ENCODE measurements at places on chromosomes 4 and X.

- DNase-seq = no peak
Observed at GRCh38 chr4:151226004-151226932, 50.7 kb upstream of the PRSS48 start.

DNA sequence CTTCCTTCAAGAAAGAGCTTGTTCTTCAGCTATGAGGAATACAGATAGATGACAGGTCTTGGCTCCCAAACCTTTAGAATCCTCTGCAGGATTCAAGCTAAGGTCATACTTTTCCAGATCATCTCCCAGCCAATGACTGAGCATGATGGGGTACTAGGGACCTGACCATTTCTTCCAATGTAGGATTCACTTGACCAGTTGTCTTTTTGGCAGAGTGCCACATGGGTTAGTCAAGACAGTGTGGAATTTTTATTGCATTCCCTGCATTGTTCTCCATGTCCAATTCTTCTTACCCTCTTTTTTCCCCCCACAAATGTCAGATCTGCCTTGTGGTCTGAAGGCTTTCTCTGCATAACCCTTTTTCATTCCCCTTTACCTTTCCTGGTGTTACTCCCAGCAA lies 99.5 kb downstream of the CCSER1 start:
- no peak for DNase-seq

DNA sequence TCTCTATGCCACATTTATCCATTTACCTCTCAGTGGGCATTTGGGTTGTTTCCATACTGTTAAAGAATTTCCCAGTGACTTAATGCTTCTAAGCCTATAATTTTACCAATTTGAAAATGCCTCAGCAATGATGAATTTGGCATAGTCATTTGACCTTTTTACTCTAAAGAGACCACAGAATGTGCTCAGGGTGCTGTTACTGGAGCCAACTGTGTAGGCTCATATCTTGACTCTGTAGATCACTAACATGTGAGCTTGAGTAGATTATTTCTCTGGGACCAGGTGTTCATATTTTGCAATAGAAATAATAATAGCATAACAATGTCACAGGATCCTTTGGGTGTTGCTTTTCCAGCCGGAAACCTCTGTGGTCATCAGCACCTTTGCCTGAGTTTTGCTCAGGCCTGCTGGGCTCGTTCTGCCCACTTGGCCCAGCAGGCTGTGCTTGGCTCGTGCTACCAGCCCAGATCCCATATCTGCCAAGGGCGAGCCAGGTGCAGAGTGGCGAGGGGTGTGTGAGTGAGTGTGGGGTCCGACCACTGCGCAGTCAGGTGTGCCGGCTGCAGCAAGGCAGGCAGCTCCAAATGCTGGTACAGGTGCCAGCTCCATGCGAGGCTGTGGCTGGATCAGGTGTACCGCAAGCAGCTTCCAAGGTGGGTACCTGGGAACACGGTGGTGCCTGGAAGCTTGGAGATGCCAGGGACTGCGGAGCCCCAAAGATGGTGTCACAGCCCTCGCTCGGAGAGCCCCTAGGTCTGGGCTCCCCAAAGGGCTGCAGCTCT lies 70.6 kb upstream of the ANK2 start:
- DNase-seq = no peak

- no peak for DNase-seq
Observed at GRCh38 chrX:149799938-149800337, 18.2 kb downstream of the MAGEA9 start.

- DNase-seq = no peak
Observed at GRCh38 chrX:9476810-9477575, 12.1 kb downstream of the TBL1X start.

- DNase-seq = no peak
Observed at GRCh38 chrX:13082206-13083065, 38.0 kb upstream of the FAM9C start.

GRCh38 chr4:138252551-138252950 lies 10.4 kb upstream of the SLC7A11 start:
- DNase-seq = no peak

GRCh38 chrX:22300130-22300529 lies 27.4 kb downstream of the CBLL2 start:
- DNase-seq = peak; percentile 43

- DNase-seq = no peak
Observed at GRCh38 chr4:142940425-142941330, 94.6 kb upstream of the INPP4B start.

- no peak for DNase-seq
Observed at GRCh38 chr4:15568821-15569220, 86.3 kb downstream of the FBXL5 start.

DNA sequence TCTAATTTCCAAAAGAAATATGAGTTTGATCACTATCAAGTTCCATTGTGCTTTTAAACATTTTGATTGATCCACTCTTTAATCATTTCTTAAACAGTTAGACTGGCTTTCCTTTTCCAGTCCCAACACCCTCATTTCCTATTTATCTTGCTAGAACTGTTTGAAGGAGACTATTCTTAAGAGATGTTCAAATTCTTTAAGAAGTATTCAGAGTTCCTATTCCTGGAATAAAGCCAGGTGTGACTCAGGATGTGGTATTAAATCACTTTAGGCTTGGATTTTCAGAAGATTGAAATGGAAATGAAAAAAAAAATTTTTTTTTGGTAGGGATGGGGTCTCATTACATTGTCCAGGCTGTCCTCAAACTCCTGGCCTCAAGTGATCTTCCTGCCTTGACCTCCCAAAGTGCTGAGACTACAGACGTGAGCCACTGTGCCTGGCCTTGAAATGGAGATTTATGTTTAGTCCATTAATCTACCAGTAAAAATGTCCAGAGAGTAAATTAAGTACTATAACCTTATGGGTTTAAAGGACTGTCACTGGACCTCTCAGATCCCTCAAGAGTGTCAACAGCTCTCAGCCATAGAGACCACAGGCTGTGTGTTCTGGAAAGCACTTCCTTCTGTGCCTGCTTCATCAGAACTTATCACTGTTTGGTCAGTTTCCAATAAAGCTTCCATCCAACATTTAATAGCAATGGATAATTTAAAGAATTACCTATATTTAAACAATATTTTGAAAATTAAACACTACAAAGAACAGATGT lies 90.7 kb downstream of the CDS1 start:
- DNase-seq = no peak

GRCh38 chrX:149760965-149761364 lies 12.9 kb upstream of the HSFX1 start:
- no peak for DNase-seq

DNA sequence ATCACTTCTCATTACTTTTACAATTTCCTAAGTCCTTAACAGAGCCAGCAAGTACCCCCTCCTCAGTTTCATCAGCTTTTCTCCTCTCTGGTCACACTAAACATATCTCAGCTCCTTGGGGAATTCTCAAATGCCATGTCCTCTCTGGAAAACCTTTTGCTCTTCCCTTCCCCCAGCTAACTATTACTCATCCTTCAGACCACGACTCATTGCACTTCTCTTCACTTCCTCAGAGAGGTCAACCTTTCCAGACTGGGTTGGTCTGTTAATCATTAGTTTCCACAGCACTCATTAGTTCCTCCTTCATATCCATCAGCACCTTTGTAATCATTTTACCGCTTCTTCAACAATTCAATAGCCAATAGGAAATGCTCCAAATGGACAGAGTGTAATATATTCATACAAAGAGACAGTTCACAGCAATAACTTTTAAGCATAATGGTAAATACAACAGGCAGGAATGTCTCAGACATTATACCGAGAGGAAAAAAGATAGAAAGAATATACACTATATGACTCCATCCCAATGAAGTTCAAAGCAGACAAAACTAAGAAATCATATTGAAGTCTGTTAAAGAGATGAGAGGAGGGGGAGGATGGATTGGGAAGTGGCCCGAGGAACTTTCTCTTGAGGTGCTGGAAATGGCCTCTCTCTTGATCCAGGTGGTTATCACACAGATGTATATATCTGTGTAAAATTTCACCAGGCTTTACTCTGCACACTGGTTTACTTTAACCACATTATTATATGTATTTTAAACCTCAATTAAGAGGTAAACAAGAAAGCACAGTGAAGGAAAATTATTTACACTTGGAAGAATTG lies 39.6 kb downstream of the DDX60L start:
- no peak for DNase-seq

DNA sequence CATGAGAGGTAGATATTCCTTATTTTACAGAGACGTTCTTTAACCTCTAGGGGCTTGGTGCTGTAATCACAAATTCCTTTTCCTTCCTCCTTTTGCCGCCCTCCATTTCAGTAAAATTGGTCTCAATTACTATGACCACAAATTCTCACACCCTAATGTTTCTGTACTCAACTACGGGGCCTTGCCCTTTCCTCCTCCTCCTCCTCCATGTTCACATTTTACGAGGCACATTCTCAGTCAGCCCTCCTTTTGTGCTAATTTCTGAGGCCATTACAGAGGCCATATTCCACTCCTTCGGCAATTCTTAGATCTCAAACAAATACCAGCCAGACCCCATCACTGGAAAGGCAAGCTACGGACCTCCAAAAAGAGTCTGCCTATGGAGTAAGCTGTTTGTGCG lies 92.1 kb downstream of the SH3KBP1 start:
- DNase-seq = peak; percentile 79

DNA sequence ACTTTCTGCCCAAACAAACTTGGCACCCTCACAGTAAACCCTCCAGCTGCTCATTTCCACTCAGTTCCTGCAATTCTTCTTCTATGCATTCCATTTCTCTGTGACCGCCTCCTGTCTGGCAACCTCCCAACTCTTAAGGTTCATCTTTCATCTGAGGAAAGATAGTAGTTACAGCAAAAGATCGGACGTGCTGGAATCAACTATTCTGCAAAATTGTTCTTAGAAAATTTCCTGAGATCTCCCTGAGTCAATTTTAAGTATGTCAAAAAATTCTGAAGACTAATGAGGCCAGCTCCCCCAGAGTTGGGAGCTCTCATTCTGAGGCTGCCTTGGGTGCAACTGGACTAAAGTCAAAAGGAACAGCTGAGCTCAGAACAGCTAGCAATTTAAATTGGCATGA lies 1026.0 kb downstream of the ADGRL3 start:
- DNase-seq = no peak

DNA sequence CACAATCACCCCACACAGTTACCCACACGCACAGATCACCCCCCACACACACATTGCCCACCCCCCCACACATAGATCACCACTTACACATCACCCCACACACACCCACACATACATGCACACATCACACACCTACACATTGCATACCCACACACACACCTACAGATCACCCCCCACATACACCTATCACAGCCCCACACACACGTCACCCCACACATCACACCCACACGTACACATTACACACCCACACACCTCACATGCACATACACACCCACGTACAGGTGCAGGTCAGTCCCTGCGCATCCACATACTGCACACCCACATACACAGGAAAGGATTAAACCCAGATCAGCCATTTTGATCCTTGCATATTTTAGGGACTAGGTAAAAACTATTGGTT lies 15.3 kb upstream of the TADA2B start:
- no peak for DNase-seq

GRCh38 chr4:185127021-185127925 lies 15.8 kb upstream of the SLC25A4 start:
- DNase-seq = no peak

All from KBM-7 (cell line).